Substantia nigra (tissue), 51 donors: ENCODE measurements at places on chromosomes 1 and 21.
A peak's percentile ranks its signal among the peaks of the same experiment; 100 is the strongest.

DNA sequence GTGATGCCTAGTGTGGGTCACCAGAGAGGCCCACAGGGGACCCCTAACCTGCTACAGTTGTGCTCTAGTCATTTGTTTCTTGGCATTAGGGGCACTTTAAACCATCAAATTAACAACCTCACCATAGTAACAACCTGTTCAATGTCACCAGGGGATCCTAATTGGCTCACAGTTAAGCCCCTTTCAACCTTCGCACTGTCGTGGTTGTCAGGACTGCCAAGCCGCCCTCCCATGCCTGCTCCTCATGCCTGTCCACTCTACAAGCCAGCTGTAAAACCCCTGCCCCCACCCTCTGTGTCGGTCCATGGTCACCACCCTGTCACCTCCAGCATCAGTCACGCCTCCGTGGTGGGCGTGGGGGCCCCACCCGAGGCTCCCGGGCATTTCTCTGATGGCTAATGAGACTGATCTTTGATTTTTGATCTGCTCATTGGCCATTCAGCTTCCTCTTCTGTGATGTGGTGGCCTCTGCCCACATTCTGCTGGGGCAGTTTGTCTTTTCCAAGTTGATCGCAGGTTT, 96.6 kb downstream of the WDR4 start:
- DNase-seq, result no peak

DNA sequence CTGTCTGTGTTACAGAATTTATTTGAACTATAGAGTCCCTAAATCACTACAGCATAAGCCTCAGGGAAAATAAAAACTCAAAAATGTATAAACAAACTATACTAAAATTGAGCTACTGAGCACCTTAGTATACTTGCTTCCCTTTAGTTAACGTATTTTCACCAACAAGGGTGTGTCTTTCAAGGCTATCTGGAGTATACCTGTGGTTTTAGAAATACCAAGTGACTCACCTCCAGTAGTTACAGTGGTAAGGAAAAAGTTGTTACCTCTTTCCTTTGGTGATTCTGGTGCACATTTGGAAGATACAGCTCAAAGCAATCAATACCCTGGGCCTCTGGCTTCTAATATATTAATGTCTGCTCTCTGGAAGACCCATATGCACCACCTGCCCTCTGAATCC, 68.0 kb upstream of the C1orf105 start:
- DNase-seq, result no peak

DNA sequence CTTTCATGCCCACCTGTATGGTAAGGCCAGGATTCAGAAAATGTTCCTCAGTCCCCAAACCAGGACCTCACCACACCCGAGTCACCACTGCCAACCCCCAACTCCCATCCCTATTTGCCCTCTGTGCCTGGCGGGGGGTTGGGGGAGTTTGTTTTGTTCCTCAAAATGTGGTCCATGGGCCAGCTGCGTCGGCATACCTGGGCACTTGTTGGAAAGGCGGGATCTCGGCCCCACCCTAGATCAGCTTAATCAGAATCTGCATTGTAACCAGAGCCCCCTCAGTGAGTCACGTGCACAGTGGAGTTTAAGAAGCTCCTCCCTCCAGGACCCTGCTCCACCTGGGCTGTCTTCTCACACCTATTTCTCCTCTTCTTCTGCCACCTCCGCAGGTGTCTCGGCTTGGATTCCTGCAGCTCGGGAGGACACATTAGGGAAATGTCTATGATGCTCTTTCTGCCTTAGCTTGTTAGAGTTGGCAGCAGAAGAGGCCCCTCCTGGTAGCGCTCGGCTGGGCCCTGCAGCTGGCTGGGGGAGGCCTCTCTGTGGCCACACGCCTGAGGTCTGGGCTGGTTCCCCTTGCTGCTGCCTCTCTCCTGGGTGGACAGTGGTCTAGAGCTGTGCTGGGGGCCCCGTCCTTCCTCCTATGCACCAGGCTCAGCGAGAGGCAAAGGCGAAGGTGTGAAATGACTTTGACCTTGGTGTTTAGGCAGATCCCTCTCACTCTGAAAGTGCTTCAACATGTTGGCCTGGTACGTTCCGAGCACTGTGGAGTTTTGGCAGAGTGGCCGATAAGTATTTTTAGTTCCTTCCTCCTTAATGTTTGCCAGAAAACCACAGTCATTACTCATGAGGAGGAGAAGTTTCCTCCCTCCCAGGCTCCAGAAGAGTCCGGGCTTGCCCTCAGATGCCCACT, 41.8 kb upstream of the CAMTA1 start:
- DNase-seq, result peak; percentile 6

DNA sequence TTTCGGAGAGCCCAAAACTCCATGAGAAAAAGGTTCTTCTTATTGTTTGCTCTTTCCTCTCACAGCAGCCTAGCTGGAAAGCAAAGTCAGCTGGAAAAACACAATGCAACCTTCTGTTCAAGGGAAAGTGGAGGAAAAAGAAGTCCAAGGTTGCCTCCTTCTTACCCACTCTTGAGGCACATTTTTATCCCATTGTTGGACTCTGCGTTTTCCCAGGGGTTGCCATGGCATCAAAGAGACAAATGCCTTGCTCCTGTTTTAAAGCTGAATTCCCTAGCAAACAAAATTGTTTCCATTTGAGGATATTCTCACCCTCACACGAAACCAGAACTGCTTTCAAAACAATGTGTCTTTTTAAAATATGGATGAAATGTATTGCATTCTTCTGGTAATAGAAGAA, 45.1 kb upstream of the PALMD start:
- DNase-seq, result no peak

DNA sequence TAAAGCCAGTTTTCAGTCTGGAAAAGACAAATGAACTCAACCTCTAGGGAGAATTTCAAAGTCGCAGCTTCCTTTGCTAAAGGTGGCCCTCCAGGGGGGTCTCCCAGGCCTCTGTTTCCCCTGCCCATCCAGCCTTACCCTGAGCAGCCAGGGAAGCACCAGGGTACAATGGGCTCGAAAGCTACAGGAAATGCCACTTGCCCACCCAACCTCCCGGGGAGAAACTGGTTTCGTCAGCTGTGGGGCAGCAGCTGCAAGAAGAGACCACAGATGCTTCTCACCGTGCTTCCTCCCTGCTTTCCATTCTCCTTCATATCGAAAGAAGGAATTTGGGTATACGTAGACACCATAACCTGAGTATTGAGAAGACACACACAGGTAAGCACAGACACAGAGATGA, 1.7 kb downstream of the MORN1 start:
- no peak for DNase-seq

GRCh38 chr1:153883223-153883622, 39.5 kb downstream of the GATAD2B start:
- DNase-seq, result no peak

GRCh38 chr1:67270541-67270940, 37.1 kb upstream of the IL12RB2 start:
- no peak for DNase-seq

GRCh38 chr1:220300442-220301121, 28.3 kb upstream of the RAB3GAP2 start:
- peak; percentile 54 for DNase-seq

GRCh38 chr1:61670445-61670844, 54.5 kb downstream of the TM2D1 start:
- DNase-seq, result no peak

- DNase-seq, result no peak
Measured at GRCh38 chr1:91700332-91700731, 185.6 kb downstream of the TGFBR3 start.

GRCh38 chr1:20634594-20635084, 1.4 kb downstream of the PINK1 start:
- peak; percentile 13 for DNase-seq

- DNase-seq, result no peak
Measured at GRCh38 chr1:6271554-6271953, 10.7 kb upstream of the GPR153 start.

GRCh38 chr1:207444514-207445217, 9.5 kb upstream of the CR2 start:
- DNase-seq, result no peak

DNA sequence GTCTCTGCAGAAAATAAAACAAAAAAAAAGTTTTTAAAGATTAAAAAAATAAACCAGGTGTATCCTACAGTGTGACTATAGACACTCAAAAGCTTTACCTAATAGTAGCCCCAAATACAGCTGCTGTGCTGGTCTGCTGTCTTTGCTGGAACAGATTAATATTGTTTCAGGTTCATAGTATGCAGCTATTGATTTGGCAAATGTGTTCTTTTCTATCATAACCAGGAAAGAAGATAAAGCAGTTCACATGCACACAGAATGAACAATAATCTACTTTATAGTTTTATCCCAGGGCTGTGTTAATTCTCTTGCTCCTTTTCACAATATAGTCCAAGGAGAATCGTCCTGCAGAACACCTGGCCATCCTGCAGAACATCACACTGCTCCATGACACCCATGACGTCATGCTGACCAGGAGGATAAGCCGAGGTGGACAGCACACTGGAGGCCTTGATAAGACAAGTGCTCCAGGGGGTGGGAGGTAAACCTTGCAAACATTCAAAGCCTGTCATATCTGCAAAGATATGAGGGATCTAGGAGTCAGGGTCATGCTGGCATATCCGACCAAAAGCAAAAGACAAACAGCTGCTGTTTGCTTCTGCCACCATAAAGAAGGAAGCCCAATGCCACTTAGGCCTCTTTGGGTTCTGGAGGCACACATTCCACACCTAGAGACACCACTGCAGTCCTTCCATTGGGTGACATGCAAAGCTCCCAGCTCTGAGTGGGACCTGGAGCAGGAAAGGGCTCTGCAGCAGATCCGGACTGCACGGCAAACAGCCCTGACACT, 86.1 kb upstream of the SLC2A1 start:
- no peak for DNase-seq

- DNase-seq, result peak; percentile 7
Measured at GRCh38 chr1:13228343-13228781, 2.4 kb upstream of the PRAMEF18 start.
